ENCODE measurements at places on chromosomes 5 and 9. TPM values are rescaled to one million over a fixed set of nuclear protein-coding genes. Genes with fewer than 3 reads are reported as not detected.

GRCh38 chr5:107232788-107233187 lies 437.9 kb downstream of the EFNA5 start:
- DNase-seq = no peak

- no peak for DNase-seq
These were observed at the start of gene ZNF462 for GRCh38 chr9:106862821-106863720. ZNF462 (plus strand) TSS chr9:106863166; CDS start chr9:106923384, 60,218 bp downstream.

GRCh38 chr5:78127875-78128274 lies 166.6 kb downstream of the AP3B1 start:
- DNase-seq = no peak

The SMIM33 gene
- polyA plus RNA-seq = not detected

The PCDHGB5 gene
- polyA plus RNA-seq = 0.76 TPM

The SPATA31E1 gene
- polyA plus RNA-seq = not detected

DNA sequence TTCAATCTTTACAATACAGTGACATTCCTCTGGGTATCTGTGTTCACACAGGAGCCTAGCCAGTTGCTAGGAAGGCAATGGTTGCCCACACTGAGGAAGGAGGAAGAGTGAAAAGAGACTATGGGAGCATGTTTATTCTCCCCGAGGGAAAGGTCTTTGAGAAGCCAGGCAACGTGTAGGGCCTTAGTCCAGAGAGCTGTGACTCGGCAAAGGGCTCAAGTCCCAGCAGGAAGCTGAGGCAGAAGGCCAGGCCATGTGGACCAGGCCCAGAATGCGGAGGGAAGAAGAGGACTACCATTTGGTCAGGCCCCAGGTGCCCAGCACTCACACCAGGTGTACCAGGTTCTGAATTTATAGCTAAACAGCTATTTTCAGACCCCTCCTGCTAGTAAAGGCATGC lies 136.6 kb upstream of the DMAC1 start:
- DNase-seq = no peak

The SNCAIP gene
- polyA plus RNA-seq = 0.17 TPM
